ENCODE measurements at places on chromosomes 2 and 18.
A peak's percentile ranks its signal among the peaks of the same experiment; 100 is the strongest.

DNA sequence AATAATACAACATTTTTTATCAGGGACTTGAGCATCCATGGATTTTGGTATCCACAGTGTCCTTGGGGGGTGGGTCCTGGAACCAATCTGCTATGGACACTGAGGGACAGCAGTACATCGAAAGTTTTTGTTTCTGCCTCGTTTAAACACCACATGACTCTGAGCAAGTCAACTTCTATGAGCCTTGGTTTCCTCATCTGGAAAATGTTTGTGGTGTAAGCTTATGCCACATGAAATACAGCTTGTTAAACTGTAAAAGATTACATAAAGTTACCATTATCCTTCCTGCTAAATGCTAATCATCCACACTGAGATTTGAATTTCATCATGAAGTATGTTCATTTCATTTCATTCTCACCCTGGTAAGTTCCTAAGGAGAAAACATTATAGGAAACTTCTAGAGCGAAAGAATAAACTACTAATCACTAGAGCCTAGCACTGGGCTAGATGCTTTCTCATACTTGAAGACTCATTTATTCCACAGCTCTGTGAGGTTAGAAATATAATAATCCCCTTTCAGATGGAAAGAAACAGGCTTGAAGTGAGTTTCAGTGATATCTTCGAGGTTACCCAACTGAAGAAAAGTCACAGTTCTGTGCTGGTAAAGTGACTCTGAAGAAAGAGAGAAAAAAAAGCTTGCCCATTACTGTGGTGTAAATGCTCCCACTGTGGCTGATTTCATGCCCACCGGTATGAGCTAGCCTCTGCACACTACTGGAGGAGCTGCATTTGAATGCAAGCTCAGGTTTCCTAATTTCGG lies 29.2 kb downstream of the MCFD2 start:
- H3K27ac ChIP-seq = no peak overlapping the region
- no peaks in the 10 kb centered on the region for H3K36me3 ChIP-seq
- H3K4me1 ChIP-seq = no peaks in the 10 kb centered on the region
- peaks cover 10% of the 10 kb centered on the region for H3K27me3 ChIP-seq

DNA sequence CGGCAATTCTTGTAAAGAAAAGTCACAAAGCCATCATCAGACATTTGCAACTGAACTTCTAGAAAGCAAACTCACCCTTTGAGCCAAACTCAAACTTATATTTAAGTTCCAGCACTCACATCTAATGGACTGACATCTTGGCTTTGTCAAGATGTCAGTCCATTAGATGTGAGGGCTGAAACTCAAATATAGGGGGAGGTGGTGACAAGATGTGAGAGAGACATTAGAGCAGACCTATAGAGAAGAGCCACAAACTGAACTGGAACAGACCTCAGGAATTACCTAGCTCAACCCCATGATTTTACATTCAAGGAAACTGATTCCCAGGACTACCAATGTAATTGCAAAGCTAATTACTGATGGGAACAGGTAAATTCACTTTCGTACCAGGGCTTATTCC lies 543.8 kb downstream of the TNS1 start:
- DNase-seq = no peak
- H3K27me3 ChIP-seq = peaks cover 3% of the 10 kb centered on the region
- H3K27ac ChIP-seq = no peak overlapping the region
- peaks cover 5% of the 10 kb centered on the region for H3K4me1 ChIP-seq

GRCh38 chr2:127429844-127430425 lies 11.7 kb downstream of the PROC start:
- H3K27me3 ChIP-seq = peaks cover 19% of the 10 kb centered on the region
- H3K27ac ChIP-seq = no peak overlapping the region
- peaks cover 10% of the 10 kb centered on the region for H3K4me1 ChIP-seq
- no peaks in the 10 kb centered on the region for H3K36me3 ChIP-seq
- H3K4me3 ChIP-seq = no peak overlapping the region

DNA sequence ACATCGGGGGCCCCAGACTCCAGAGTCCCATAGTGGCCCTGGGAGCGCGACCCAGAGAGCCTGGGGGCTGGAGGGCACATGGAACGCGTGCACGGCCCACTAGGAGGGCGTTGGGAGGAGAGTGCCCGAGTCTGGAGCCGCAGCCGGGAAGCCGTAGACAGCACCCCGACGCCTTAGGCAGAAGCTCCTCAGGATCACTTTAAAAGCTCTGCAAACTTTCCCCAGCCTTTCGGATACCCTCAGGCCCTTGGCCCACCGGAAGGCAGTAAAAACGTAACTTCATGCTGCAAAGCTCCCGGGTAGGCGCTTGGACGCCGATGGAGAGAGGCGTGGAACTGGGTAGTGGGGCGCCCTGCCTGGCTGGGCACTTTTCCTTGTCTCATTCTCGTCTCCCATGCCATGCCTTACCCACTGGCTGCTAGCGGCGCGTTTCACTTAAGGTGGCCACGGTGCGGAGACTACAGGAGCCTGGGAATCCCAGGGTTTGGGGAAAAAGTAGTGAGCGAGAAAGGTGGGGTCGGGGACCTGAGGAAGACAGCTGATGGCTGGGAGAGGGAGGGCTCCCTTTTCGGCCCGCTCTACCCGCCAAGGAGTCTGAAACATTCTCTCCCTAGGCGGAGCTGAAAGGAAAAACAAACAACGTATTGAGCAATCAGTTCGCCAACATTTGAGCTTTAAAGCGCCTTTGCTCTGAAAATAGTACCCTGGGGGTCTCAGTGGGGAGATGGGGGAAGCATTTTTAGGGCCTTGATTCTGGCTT lies 141.8 kb downstream of the MEIS1 start:
- H3K36me3 ChIP-seq = peaks cover 6% of the 10 kb centered on the region
- no peak for DNase-seq
- no peak overlapping the region for H3K4me3 ChIP-seq
- peaks cover 58% of the 10 kb centered on the region for H3K4me1 ChIP-seq

DNA sequence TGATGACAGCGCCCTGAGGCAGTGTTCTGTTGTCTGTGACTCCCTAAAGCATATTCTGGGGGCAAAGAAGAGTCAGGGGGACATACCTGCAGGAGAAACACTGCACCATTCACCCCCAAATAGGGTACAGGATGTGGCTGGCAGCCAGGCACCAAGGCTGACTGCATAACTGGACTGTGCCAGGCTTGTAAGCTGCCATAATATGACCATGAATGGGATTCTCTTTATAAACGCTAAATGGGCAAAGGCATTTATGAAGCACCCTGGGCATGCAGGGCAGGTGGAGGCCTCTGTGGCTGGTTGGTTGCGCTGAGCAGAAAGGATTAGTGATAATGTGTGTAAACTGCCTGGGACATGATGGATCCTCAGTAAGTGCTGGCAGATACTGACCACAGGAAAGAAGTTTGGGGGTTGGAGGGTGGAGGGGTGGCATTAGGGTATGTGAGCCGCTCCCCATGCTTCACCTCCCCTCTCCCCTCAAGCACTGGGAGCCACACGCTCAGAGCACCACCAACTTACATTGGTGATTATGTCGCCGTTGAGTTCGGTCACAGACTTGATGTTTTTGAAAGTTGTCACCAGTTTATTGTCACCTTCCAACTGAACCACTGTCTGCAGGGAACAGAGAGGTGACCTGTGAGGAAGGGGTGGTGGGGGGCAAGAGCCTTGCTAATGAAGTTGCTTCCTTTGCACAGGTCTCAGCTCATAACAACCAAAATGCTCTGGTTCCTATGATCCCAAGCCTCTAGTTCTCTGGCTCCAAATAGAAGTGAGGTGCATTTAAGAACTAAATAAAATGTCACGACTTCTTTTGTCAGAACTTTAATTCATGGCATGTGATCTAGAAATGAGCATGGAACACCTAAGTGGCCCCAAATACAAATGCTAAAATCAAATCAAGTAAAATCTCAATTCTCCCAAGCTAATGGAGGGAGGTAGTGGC lies 3.6 kb downstream of the FABP1 start:
- no peak overlapping the region for H3K27ac ChIP-seq
- no peak overlapping the region for H3K4me3 ChIP-seq
- DNase-seq = no peak
- H3K4me1 ChIP-seq = no peaks in the 10 kb centered on the region
- no peaks in the 10 kb centered on the region for H3K36me3 ChIP-seq

DNA sequence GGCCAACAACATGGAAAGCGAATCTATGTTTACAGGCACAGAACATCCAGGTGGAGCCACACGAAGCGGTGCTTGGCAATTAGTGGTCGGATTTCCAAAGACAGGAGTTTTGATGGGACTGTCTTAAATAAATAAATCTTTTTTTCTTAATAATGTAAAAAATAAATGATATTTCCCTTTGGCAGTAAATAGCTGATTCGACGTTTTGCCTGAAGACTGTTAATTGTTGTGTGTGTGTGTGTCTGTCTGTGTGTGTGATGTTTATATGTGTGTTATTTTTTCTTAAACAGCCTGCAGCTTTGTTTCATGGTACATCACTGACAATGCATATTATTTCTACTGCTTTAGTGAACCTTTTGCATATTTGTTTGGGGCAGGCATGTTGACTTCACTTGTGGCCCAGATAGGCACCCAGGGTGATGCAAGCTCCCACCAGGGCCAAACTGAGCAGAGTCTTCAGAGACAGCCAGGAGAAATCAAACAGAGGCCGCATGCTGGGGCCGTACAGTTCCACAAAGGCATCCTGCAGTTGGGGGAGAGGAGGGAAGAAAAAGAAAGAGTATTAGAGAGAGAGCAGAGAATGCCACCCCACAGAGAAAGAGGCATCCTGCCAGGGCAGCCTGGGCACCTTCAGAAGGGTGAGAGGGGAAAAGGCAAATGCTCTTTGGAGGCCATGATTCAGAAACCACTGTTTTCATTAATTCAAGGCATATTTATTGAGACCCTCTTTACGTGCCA lies 191.2 kb downstream of the BCL2 start:
- no peak overlapping the region for H3K27ac ChIP-seq
- H3K36me3 ChIP-seq = peaks cover 24% of the 10 kb centered on the region
- H3K27me3 ChIP-seq = peaks cover 3% of the 10 kb centered on the region
- no peak for DNase-seq
- H3K4me1 ChIP-seq = peaks cover 72% of the 10 kb centered on the region

GRCh38 chr2:149145314-149146295 lies 107.1 kb downstream of the LYPD6B start:
- peaks cover 58% of the 10 kb centered on the region for H3K4me1 ChIP-seq
- no peak overlapping the region for H3K4me3 ChIP-seq
- no peak for DNase-seq
- peaks cover 6% of the 10 kb centered on the region for H3K27me3 ChIP-seq

GRCh38 chr18:77597726-77598125 lies 348.1 kb downstream of the GALR1 start:
- peaks cover 7% of the 10 kb centered on the region for H3K27me3 ChIP-seq
- no peak overlapping the region for H3K4me3 ChIP-seq
- no peaks in the 10 kb centered on the region for H3K4me1 ChIP-seq
- no peaks in the 10 kb centered on the region for H3K36me3 ChIP-seq

- peak overlapping the region; percentile 31 for H3K4me3 ChIP-seq
- peaks cover 6% of the 10 kb centered on the region for H3K27me3 ChIP-seq
- no peak overlapping the region for H3K27ac ChIP-seq
- DNase-seq = peak; percentile 13
- H3K4me1 ChIP-seq = peaks cover 24% of the 10 kb centered on the region
These were observed 173.1 kb downstream of the UXS1 start for GRCh38 chr2:106020821-106021661.

DNA sequence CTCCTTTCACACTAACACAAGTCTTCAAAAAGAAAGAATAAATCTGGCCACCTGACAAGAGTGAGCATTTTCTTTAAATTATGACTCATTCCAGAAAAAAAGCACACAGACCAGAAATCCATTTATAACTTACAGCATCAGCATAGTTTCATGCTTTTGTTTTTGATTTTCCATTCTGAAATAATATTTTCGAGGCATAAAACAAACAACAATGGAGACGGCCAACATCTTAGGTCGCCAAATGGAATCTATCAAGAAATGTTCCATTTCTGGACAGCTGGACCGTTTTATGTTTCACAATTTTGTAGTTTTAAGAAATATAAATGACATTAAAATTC lies 165.4 kb upstream of the ZFP36L2 start:
- H3K4me3 ChIP-seq = no peak overlapping the region
- H3K36me3 ChIP-seq = peaks cover 30% of the 10 kb centered on the region
- no peak for DNase-seq
- H3K27ac ChIP-seq = no peak overlapping the region
- H3K27me3 ChIP-seq = no peaks in the 10 kb centered on the region
- no peaks in the 10 kb centered on the region for H3K4me1 ChIP-seq

- H3K27ac ChIP-seq = no peak overlapping the region
- no peak for DNase-seq
- no peaks in the 10 kb centered on the region for H3K36me3 ChIP-seq
- H3K27me3 ChIP-seq = no peaks in the 10 kb centered on the region
- H3K4me3 ChIP-seq = no peak overlapping the region
- H3K4me1 ChIP-seq = no peaks in the 10 kb centered on the region
These were observed 731.1 kb upstream of the SLC8A1 start for GRCh38 chr2:41182961-41183360.

DNA sequence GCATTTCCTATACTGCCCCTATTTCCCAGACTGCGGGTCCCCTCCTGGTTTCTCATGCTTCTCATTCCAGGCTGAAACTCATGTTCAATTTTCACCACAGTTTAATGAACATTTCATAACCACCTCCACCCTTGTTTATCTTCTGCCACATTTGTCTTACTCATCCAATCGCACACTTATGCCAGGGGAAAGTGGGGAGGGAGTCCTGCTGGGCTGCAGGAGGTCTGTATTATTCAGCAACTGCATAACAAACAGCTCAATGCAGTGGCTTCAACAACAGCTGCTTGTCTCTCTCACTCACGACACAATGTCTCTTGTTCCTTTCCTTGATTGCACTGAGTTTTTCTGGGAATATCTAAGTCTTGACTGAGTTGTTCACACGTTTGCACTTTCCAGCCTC lies 106.0 kb downstream of the ZNF519 start:
- no peak for DNase-seq
- no peaks in the 10 kb centered on the region for H3K4me1 ChIP-seq
- H3K27ac ChIP-seq = no peak overlapping the region
- H3K27me3 ChIP-seq = no peaks in the 10 kb centered on the region
- H3K4me3 ChIP-seq = no peak overlapping the region

- peak overlapping the region; percentile 16 for H3K27ac ChIP-seq
- H3K36me3 ChIP-seq = peaks cover 57% of the 10 kb centered on the region
- no peaks in the 10 kb centered on the region for H3K27me3 ChIP-seq
- H3K4me1 ChIP-seq = peaks cover 6% of the 10 kb centered on the region
- H3K4me3 ChIP-seq = no peak overlapping the region
- no peak for DNase-seq
These were observed 21.3 kb downstream of the PIGN start for GRCh38 chr18:62165583-62165982.

GRCh38 chr2:37637985-37638384 lies 33.5 kb downstream of the CDC42EP3 start:
- no peak for DNase-seq
- peaks cover 3% of the 10 kb centered on the region for H3K27me3 ChIP-seq
- no peak overlapping the region for H3K27ac ChIP-seq
- peaks cover 13% of the 10 kb centered on the region for H3K36me3 ChIP-seq
- H3K4me3 ChIP-seq = no peak overlapping the region
- H3K4me1 ChIP-seq = no peaks in the 10 kb centered on the region

DNA sequence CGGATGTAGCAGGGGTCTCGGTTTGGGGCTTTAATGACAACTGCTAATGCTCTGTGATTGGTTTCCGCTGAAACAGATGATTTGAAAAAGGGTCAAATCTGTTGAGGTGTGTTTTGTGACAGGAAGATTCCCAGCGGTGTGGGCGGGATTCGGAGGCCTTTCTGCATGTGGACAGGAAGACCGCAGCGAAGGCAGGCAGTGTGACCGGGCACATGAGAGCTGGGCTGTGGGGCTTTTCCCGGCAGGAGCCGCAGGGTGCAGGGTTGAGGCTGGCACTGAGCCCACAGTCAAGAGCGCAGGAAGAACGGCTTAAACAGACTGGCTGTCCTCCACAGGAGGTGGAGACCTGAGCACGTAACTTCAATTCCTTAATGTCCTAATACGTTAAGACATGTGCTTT lies 180.0 kb upstream of the TPO start:
- peaks cover 11% of the 10 kb centered on the region for H3K27me3 ChIP-seq
- H3K27ac ChIP-seq = peak overlapping the region; percentile 9
- H3K36me3 ChIP-seq = peaks cover 11% of the 10 kb centered on the region
- no peak for DNase-seq
